ENCODE measurements at places on chromosomes 7 and 10.
A peak's percentile ranks its signal among the peaks of the same experiment; 100 is the strongest.

- no peak for ATAC-seq
These were observed 229.0 kb downstream of the BICC1 start for GRCh38 chr10:58741673-58742072.

DNA sequence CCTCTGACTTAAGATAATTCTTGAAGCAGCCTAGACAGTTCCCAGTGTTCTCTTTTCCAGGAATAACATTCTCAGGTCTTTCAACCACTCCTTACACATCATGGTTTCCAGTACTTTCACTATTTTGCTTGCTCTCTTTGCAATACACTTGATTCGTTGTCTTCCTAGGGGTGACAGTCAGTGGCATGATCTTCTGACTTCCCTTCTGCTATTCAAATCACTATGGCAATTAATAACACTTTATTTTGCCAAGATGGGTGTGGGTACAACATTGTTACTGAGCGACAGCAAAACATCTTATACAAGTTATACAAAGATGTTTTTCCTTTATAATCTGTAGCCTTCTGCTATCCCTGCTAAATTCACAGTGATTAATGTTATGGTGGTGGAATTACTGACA is 15.3 kb downstream of the ARL3 start:
- no peak for ATAC-seq

GRCh38 chr10:21807180-21807579 is 196.3 kb downstream of the DNAJC1 start:
- peak; percentile 77 for ATAC-seq

DNA sequence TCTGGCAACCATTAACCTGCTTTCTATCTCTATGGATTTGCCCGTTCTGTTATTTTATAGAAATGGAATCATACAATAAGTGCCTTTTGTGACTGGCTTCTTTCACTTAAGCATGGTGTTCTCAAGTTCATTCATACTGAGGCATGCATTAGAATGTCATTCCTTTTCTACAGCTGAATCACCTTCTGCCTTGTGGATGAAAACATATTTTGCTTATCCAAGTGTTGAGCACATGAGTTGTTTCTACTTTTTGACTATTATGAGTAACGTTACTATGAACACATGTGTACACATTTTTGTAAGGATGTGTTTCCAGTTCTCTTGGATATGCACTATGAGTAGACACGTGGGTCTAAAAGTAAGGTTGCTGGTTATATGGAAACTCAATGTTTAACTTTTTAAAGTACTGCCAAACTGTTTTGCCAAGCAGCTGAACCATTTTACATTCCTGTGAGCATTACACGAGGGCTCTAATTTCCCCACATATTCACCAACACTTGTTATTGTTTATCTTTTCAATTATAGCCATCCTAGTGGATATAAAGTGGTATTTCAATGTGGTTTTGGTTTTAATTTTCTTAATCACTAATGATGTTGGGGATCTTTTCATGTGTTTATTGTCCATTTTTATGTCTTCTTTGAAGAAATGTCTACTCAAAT is 241.3 kb downstream of the FANK1 start:
- no peak for ATAC-seq

- no peak for ATAC-seq
These were observed 44.0 kb upstream of the ANKRD1 start for GRCh38 chr10:90964781-90965465.

DNA sequence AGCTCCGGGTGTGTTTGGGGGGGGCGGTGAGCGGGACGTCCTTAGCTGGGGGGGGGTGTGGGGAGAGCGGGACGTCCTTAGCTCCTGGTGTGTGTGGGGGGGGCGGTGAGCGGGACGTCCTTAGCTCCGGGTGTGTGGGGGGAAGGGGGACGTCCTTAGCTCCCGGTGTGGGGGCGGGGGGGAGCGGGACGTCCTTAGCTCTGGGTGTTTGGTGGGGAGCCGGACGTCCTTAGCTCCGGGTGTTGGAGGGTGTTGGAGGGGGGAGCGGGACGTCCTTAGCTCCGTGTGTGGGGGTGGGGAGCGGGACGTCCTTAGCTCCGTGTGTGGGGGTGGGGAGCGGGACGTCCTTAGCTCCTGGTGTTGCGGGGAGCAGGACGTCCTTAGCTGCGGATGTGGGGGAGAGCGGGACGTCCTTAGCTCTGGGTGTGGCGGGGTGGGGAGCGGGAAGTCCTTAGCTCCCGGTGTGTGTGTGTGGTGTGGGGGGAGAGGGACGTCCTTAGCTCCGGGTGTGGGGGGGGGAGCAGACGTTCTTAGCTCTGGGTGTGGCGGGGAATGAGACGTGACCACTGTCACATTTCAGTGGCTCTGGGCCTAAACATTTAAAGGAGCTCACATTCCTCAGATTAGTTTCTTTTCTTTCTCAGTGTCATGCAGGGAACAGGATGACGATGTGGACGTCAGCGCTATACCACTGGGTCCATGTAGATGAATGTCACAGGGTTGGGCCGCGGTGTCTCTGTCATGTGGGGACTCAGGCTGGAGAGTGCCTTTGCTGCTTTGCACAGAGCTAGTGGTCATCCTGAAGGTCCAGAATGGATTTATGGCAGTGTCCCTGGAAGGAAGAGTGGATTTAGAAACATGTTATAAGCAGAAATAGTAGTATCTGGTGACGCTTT is 7.5 kb downstream of the DYNC2I1 start:
- peak; percentile 84 for ATAC-seq

GRCh38 chr10:127450644-127451043 is 98.5 kb upstream of the NPS start:
- no peak for ATAC-seq
